ENCODE measurements at places on chromosomes 7 and 10.

GRCh38 chr10:60962946-60963345 lies 19.0 kb upstream of the RHOBTB1 start:
- DNase-seq, result no peak

DNA sequence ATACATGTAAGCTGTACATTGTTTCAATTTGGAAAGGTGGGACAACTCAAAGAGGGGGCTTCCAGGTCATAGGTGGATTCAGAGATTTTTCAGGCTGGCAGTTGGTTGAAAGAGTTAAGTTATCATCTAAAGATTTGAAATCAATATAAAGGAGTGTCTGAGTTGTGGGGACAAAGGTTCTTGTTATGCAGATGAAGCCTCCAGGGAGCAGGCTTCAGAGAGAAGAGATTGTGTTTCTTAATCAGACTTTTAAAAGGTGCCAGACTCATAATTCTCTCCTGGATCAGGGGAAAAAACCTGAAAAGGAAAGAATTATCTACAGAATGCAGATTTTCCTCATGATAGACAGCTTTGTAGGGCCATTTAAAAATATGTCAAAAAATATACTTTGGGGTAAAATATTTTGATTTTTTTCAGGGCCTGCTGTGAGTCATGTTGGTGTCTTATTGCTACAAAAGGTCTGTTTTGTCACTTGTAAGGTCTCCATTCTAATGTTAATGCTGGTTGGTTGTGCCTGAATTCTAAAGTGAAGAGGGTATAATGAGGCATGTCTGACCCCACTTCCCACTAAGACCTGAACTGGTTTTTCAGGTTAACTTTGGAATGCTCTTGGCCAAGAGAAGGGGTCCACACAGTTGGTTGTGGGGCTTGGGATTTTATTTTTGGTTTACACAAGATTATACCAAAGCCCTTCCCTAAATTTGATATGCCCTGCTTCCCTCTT lies 52.7 kb upstream of the PRSS1 start:
- no peak for DNase-seq

- no peak for DNase-seq
These were observed 74.3 kb upstream of the MKX start for GRCh38 chr10:27819781-27820531.

DNA sequence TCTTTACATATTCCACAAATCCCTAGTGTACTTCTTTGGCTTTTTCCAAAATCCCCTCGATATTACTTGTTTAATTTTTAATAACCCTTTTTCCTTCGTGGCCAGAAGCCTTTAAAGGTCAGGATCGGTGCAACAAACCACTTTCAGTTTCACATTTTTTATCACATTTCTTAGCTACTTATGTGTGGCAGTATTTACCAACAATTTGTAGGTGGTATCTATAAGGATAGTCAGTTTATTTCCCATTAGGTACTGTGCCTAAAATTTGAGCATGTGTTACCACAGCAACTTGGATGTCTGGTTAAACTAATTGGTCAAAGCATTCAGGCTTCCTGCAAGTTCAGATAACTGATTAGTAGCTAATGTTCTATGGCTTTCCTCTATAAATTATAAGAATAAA lies 104.9 kb downstream of the CDK14 start:
- DNase-seq, result no peak

DNA sequence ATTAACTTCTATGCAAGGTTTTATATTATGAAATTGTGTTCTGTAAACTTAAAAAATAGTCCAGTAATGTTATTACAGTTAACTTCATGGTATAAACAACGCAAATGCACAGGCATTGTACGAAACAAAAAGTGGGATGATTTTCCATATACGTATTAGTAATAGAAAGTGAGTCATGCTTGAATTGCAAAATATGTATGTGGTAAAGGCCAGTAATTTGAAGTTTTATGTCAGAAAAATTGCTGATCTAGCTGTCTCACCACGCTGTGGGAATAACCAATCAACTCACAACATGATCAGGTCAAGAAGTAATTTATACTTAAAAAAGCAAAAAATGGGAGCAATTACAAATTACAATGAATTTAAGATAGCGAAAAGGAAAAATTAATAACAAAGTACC lies 37.0 kb upstream of the GLI3 start:
- no peak for DNase-seq

Data from Kasumi-1 (cell line).